ENCODE measurements at places on chromosomes 2 and 18.

- no peak for DNase-seq
Observed at GRCh38 chr18:31410716-31411483, 34.3 kb downstream of the DSG4 start.

DNA sequence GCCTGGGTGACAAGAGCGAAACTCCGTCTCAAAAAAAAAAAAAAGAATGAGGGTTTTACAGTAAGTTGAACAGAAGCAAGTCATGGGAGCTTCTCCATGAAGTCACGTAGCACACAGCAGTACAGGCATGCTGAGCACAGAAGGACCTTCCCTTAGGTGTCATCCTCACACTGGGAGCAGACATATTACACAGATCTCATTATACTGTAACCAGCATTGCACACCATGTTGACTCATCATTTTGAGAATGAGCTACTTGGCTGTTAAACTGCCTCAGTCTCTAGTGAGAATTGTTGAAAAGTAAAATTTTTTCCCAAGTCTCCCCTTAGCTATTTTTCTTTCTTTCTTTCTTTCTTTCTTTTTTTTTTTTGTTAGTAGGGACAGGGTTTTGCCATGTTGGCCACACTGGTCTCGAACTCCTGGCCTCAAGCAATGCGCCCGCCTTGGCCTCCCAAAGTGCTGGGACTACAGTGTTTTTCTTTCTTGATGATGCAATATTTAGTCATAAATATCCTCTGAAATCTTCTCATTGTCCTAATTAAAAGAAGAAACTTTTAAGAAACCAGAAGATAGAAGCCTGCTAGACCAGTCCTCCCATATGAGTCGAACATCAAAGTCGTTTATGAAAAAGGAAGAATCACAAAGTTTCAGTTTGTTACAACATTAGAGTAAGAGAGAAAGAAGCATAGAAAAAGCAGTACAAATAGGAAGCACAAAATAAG is 37.9 kb upstream of the PPP1CB start:
- peak; percentile 58 for DNase-seq

GRCh38 chr2:238091436-238092060 is 8.6 kb upstream of the ESPNL start:
- no peak for DNase-seq

GRCh38 chr2:45585267-45585861 is 25.7 kb downstream of the SRBD1 start:
- peak; percentile 19 for DNase-seq

GRCh38 chr18:50558948-50559751 is 737 bp upstream of the MAPK4 start:
- no peak for DNase-seq

- DNase-seq, result no peak
Observed at GRCh38 chr18:78876868-78877267, 102.8 kb upstream of the SALL3 start.

DNA sequence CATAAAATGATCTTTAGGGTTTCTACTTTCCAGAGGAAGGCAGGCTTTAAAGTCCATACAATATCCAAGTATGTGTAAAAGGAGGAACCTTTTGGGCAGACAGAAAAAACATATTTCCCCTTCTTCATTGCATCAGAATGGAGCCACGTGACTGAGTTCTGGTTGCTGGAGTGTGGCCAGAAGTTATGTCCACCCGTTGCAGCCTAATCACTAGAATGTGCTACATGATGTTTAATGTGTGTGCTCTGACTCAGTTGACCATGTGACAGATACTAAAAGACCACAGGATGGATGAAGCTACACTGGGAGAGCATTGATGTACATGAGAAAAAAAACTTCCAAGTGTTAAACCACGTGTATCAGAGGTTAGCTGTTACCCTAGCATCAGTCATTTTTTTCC is 460.9 kb downstream of the RIT2 start:
- DNase-seq, result no peak

GRCh38 chr2:127423478-127423843 is 5.2 kb downstream of the PROC start:
- no peak for DNase-seq

- DNase-seq, result no peak
Observed at GRCh38 chr2:229230256-229230655, 40.8 kb downstream of the PID1 start.

DNA sequence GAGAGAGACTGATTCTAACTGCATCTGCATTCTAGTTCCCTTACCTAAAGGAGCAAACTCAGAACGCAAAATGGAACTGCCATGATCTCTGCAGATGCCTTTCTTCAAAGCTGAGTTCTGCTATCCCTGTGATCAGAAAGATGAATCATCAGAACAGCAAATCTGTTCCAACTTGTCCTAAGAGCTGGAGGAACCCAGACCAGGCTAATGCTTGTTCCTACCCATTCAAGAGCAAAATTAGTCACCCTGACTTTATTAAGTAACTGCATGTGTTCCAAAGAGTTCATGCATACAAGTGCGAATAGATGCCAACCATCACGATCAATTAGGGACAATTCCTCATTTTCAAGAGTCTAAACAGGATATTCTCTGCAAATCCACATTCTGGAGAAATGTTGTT is 46.5 kb downstream of the MBP start:
- no peak for DNase-seq

DNA sequence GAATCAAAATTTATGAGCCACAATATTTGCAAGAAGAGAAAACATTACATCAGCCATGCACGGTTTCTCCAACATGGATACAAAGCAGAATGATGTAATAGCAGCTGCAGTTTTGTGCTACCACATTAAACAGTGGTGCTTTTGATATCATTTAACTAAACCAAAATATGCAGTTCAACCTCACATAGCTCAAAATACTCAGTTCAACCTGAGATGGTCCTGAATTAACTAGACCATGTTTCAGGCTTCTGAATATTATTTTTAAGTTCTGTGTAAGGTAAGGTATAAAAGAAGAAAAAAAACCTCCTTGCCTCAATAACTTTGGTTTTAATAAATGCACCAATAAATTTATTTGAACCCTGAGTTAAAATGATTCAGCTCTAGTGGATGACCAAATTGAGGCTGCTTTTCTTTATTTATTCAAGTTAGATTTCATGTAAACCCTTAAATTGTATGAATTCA is 18.8 kb upstream of the TSPYL6 start:
- peak; percentile 16 for DNase-seq

- DNase-seq, result no peak
Observed at GRCh38 chr2:207240649-207241048, 74.9 kb upstream of the KLF7 start.

DNA sequence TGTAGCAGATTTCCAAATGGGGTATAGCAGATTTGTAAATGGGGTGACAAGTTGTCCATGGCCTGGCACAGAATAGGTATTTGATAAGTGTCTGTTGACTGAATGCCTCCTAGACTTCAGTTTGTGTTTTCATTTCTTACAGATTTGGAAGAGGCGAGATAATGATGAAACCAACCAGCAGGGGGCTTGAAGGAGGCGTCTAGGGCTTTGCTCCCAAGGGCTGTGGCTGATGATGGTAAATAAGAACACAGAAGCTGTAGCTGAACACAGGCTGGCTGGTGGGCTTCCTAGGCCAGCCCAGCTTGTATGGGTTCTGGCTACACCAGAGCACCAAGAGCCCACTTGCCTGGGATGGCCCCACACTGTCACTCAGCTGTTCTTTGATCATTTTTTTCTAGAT is 19.4 kb downstream of the SFTPB start:
- no peak for DNase-seq

GRCh38 chr2:18804536-18804935 is 215.2 kb upstream of the NT5C1B start:
- no peak for DNase-seq

GRCh38 chr2:31223026-31223425 is 5.7 kb upstream of the CAPN14 start:
- no peak for DNase-seq

DNA sequence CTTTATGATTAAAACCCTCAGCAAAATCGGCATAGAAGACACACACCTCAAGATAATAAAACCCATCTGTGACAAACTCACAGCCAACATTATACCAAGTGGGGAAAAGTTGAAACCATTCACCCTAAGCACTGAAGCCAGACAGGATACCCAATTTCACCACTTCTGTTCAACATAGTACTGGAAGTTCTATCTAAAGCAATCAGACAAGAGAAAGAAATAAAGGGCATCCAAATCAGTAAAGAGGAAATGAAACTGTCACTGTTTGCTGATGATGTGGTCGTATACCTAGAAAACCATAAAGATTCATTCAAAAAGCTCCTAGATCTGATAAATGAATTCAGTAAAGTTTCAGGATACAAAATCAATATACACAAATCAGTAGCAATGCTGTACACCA is 16.4 kb upstream of the RPRD1A start:
- no peak for DNase-seq

DNA sequence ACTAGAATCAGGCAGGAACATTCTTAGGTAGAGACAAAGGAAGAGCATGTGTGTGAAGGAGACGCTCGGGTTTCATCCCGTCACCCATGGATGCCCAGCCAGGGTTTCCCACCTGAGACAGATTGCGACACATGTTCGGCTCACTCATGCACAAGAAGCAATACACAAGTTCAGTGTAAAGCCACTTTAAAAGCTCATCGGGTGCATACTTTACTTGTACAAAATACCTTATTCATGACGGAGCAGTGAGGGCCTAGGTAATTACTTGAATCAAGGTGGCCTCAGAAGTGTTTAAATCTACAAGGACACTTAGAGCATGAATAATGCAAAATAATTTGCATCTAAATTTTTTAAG is 42.0 kb downstream of the ZEB2 start:
- peak; percentile 83 for DNase-seq

DNA sequence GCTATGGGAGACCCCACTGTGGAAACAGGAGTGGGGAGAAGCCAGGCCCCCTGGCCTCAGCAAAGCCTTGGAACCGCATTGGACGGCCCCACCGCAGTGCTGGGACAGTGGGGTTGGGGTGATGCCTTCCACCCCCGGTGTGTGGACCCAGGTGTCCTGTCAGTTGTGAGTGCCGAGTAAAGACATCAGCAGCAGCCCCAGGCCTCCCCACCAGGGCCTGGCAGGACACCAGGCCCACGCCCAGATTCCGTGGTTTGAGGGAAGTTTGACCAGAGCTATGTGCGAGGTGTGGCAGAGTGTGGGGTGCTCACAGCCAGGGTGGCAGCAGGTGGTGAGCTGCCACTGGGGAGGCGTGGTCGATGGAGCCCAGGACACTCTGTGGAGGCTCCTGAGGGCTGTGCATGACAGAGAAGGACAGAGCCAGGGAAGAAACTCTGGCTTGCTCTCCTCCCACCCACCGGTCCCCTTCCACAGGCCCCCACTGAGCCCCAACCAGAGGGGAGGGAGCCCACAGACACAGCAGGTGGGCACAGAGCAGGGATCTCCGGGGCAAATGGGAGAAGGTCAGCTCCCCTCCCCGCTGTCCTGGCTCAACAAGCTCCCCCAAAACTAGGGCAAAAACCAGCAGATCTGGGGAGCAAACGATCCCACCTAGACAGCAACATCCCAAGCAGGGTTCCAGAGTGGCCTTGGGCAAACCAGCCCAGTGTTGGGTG is 69.1 kb downstream of the TWIST2 start:
- no peak for DNase-seq

- no peak for DNase-seq
Observed at GRCh38 chr2:190916829-190917228, 36.2 kb downstream of the GLS start.

DNA sequence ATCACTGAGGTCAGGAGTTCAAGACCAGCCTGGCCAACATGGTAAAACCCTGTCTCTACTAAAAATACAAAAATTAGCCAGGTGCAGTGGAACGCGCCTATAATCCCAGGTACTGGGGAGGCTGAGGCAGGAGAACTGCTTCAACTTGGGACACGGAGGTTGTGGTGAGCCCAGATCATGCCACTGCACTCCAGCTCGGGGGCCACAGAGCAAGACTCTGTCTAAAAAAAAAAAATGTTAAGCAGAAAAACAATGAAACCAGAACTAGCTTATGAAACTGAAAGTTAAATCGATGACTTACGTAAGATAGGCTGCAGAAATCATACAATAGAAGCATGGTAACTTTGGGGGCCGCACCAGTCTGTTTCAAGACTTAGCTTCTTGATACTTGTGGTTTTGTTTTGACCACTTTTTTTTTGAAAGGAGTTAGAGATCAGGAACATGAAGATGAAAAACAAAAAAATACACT is 6.2 kb upstream of the GPR155 start:
- no peak for DNase-seq

- DNase-seq, result no peak
Observed at GRCh38 chr2:11163439-11164317, 8.4 kb downstream of the SLC66A3 start.

DNA sequence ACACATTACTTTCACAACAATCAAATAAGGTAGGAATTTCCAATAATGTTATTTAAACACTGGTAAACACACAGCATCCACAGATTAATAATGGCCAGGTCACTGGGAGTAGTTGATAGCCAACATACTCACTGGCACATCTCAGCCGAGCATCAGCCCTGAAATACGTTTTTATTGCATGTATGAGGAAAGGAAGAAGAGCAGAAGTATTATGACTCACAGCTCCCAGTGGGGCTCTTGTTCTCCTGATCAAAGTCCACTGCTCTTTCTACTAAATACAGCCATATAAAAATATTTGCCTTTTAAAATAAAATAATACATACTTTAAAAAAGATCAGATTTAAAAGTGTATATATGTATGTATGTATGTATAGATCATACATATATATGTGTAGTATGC is 999.6 kb downstream of the SUCLG1 start:
- DNase-seq, result no peak

DNA sequence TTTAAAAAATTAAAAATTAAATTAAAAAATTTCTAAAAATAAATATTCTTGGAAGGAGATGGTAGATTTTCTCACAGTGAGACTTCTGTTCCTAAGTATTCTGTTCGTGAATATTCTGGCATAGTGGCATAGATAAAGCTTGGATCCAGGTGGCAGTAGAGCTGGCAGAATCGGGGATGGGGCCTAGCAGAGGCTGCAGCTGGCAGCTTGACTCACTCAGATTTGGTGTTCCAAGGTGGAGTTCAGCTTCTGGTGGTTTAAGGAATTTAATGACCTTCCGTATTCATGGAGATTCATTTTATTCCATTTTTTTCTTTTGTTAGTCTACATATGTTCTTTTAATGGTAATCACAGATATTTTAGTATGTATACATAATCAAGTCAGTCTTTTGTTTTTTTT is 19.9 kb downstream of the ARMC9 start:
- DNase-seq, result no peak

DNA sequence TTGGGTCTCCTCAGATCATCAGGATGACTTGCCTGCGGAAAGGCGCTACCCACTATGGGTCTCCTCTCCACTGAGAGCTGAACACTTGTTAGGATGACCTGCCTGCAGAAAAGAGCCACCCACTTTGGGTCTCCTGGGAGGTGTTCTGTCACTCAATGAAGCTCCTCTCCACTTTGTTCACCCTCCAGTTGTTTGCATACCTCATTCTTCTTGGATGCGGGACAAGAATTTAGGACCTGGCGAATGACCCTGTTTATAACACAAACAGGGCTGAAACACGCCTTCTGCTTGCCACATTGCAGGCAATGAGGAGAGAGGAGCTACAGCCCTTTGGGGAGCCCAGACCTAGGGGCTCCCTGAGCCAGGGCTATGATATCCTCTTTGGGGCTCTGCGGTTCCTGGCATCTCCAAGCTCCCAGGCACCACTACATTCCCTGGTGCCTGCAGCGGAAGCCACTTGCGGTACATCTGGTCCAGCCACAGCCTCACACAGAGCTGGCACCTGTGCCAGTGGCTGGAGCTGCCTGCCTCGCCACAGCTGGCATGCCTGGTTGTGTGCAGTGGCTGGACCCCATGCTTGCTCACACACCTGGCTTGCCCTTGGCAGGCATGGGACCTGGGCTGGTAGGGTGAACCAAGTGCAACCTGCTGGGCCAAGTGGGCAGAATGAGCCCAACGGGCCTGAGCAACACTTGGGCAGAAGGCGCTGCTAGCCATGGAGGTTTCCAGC is 20.6 kb downstream of the ANKRD29 start:
- no peak for DNase-seq

- no peak for DNase-seq
Observed at GRCh38 chr2:178827739-178828485, 20.7 kb upstream of the TTN start.

Measured in kidney epithelial cell (primary cell).